ENCODE measurements at places on chromosomes 12 and 14. TPM values are rescaled to one million over a fixed set of nuclear protein-coding genes. Genes with fewer than 3 reads are reported as not detected.

The TAS2R8 gene
- not detected for total RNA-seq

The TSHR gene
- total RNA-seq = not detected

The KRT72 gene
- total RNA-seq = not detected

The HCAR3 gene
- 6.9 TPM for total RNA-seq

The LGR5 gene
- 1.2 TPM for total RNA-seq

The ADAMTS20 gene
- not detected for total RNA-seq

The METTL1 gene
- 14.4 TPM for total RNA-seq

DNA sequence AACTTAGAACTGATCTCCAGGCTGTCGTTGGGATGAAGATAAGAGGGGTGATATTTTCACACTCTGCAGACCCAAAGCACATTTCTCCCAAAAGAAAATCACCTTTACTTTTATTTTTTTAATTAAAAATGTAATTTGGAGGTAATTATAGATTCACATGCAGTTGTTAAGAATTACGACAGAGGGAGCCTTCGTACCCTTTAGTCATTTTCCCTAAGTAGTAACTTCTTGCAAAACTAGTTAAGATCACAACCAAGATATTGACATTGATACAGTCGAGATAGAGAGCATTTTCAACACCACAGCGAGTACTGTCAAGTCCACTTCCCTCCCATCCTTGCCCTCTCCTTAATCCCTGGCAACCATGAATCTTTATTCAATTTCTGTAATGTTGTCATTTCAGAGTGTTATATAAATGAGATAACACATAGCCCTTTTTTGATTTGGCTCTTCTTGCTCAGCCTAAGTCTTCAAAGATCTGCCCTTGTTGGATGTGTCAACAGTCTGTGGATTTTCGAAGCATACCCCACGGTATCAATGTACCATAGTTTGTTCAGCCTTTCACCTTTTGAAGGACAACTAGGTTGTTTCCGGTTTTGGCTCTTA is 39.6 kb downstream of the DNAH10 start:
- no peaks in the 10 kb centered on the region for H3K36me3 ChIP-seq
- DNase-seq = no peak
- H3K4me3 ChIP-seq = no peak overlapping the region
- no peak overlapping the region for H3K27ac ChIP-seq

DNA sequence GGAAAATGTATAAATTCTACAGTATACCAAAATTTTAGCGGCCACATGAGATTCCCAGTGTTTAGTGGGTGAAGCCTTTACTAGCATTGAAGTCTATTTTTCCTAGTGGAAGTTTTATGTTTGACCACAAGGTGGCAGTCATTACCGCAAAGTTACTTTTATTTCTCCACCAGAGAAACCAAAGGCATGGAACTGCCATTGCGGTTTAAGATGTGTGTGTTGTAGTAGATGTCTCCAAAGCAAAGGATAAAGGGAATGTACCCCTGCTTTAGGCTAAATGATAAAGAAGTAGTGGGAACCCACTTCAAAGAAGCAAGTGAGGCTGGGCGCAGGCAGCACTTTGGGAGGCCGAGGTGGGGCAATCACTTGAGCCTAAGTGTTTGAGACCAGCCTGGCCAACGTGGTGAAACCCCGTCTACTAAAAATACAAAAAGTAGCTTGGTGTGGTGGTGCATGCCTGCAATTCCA is 140.5 kb downstream of the PRKCH start:
- peaks cover 25% of the 10 kb centered on the region for H3K36me3 ChIP-seq
- no peak overlapping the region for H3K4me3 ChIP-seq
- no peak for DNase-seq
- H3K4me1 ChIP-seq = peaks cover 16% of the 10 kb centered on the region
- H3K27me3 ChIP-seq = no peaks in the 10 kb centered on the region

DNA sequence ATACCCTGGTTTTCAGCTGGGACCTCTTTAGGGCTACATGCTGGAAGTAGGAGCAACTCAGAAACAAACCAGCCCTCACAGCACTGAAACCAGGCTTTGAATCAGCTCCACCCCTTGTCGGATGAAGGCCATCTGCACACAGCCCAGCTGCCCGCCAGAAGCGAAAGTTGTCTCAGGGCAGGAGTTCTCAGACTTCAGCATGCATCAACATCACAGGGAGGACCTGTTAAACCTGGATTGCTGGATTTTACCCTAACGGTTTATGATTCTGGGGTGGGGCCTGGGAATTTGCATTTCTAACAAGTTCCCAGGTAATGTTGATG is 10.9 kb downstream of the SYNDIG1L start:
- H3K27ac ChIP-seq = no peak overlapping the region
- no peaks in the 10 kb centered on the region for H3K36me3 ChIP-seq
- DNase-seq = no peak
- no peak overlapping the region for H3K4me3 ChIP-seq

DNA sequence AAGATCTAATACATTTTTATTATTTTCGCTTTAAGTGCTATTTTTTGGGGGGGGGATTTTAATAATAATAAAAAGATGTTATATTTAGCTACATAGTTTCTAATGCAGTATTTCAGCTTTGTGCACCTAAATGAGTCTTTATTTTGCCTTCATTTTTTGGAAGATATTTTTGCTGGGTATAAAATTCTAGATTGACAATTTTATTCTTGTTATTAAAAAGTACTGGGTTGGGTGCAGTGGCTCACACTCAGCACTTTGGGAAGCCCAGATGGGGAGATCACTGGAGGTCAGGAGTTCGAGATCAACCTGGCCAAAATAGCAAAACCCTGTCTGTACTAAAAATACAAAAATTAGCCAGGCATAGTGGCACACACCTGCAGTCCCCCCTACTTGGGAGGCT is 173.6 kb downstream of the SLC15A5 start:
- no peak overlapping the region for H3K27ac ChIP-seq
- no peak for DNase-seq
- H3K4me3 ChIP-seq = no peak overlapping the region

- no peaks in the 10 kb centered on the region for H3K4me1 ChIP-seq
- H3K4me3 ChIP-seq = no peak overlapping the region
- H3K27ac ChIP-seq = no peak overlapping the region
- H3K36me3 ChIP-seq = no peaks in the 10 kb centered on the region
- DNase-seq = no peak
- H3K27me3 ChIP-seq = peaks cover 4% of the 10 kb centered on the region
These were observed 94.0 kb downstream of the TBX5 start for GRCh38 chr12:114311974-114312373.
